ENCODE measurements at places on chromosomes 3 and 15. TPM values are rescaled to one million over a fixed set of nuclear protein-coding genes. Genes with fewer than 3 reads are reported as not detected.
A peak's percentile ranks its signal among the peaks of the same experiment; 100 is the strongest.

GRCh38 chr15:55742498-55742926, 440 bp downstream of the PRTG start:
- peak; percentile 6 for DNase-seq

DNA sequence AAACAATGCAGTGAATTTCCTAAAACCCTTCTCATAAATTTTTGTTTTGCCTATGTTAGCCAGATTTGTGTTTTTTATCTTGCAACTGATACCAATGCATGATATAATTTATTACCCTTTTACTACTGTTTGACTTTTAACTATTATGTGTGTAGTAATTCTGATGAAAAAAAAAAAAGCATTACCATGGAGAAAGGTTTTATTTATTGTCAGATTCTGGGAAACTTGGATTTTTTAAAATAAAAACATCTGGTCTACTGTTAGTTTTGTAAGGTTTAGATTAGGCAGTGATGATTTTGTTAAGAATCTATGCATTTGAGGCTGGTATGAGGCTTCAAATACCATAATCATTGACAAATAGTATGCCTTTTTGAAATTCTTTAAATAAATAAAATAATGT, 470.4 kb upstream of the ROBO1 start:
- no peak for DNase-seq

DNA sequence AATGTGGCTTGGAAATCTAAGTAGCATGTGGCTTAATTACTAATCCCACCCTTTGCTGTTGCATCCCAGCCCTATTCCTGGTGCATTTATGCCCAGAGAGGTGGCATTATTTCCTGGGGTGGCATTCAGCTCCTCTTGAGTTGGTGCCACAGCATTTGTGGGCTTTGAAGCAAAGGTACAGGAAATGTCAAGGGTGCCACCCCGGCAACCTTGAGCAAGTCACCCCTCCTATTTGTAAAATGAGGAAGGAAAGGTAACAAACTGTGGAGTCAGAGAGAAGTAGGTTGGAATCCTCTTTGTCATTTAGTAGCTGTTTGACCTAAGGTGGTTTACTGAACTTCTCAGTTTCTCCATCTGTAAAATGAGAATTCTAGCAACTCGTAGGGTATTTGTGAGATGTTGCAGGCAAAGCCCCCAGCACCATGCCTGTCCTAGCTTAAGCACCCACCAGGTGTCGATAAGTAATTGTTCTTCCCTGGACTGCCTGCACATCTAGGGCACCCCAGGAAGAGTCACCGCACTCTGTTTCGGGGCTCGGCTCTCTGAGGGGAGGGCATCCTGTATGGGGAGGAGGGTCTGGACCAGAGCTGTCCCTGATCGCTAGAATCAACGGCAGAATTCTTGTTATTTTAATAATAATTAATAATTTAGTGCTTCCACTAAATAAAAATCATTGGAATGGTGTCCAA, 17.1 kb downstream of the ISG20 start:
- no peak for DNase-seq

- DNase-seq, result no peak
Observed at GRCh38 chr3:119930286-119930685, 148.4 kb downstream of the NR1I2 start.

DNA sequence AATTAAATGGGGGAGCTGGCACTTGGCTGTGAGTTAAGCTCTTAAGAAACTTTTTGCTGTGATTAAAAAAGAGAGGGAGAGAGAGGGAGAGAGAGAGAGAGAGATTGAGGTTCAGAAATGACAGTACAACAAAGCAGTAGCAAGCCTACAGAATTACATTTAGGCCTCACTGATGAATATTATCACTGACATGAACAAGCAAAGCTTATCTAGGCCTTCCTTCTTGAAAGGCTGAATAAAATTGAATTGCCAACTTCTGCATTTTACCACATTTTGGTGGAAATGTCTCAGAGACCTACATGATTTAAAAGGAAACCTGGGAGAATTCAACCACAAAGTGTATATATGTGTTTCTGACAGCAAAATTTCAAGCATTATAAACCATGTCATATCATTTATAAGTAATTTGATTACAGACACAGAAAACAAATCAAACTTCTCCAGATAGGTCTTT, 530.8 kb downstream of the SOX2 start:
- DNase-seq, result no peak

DNA sequence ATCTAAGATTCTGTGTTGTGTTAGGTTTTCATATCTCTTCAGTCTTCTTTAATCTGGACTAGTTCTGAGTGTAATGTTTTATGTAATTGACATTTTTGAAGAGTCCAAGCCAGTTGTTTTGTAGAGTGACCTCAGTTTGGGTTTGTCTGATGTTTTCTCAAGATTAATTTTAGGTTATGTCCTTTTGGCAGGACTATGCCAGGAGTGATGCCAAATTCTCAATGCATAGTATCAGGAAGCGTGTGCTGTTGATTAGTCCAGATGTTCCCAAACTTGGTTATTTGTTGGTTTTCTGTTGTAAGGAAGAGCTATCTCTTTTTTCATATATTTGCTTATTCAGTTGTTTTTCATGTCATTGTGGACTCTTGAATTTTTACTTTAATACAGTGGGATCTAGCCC, 32.6 kb downstream of the NMD3 start:
- no peak for DNase-seq

GRCh38 chr15:75861750-75862402, 18.6 kb downstream of the UBE2Q2 start:
- no peak for DNase-seq

DNA sequence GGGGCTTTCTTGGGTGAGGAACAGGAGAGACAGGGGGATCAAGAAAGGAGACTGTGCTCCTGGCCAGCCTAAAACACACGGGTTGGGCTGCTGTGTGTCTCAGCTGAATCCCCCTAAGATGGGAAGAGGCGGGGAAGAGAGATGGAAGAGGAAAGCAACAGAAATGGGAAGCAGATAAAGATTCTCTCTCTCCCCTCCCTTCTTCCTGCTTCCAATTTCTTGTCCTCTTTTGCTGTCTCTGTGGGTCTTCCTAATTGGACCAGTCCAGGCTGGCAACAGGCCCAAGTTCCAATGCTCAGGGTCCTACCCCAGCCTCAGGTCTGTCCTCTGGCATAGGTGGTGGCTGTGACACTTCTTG, 7.1 kb downstream of the ISLR2 start:
- DNase-seq, result no peak

DNA sequence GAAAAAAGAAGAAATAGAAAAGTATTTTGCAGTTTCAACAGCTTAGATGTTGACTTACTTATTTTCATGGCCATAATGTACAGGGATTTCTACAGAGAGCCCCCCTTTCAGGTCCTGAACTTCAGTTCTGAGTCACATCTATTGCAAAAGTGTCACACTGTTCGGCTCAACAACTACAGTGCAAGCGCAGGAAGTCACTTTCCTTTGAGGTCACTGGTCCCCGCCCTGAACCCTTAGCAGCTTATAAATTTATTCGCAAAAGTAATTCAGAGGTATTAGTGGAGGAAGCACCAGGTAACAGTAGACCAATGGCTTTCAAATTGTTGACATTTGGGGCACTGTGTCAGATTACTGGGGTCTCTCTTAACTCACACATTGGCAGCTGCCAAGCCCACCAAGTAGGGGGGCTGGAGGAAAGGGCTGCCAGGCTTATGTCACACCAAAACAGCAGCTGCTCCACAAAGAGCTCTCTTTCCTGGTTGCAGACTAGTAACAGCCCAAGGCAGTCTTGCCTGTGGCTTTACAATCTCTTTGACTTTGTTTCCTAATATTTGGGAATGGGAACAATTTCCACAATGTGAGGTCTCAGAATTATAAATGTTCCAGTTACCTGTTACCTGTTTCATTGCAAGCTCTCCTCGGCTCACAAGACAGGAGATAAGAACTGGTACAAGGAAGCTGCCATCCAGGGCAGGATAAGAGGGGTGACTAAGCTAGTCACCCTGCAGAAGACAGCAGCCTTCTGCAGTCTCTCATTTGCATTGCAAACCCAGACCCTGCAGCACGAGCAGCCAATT, 130.2 kb upstream of the STRIT1 start:
- no peak for DNase-seq

DNA sequence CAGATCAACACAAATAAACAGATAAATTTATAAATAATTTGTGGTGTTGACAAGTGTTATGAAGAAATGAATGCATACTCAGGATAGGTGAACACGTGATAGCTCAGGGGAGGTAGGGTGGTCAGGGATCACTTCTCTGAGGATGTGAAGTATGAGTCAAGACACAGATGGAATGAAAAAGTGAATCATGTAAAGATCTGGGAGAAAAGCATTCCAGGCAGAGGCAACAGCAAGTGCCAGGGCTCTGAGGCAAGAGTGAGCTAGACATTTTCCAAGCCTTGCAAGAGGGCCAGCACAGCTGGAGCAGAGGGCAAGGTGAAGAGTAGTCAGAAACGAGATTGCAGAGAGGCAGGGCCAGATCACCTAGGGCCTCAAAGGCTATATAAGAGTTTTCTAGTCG, 177.8 kb downstream of the WNT5A start:
- DNase-seq, result no peak

DNA sequence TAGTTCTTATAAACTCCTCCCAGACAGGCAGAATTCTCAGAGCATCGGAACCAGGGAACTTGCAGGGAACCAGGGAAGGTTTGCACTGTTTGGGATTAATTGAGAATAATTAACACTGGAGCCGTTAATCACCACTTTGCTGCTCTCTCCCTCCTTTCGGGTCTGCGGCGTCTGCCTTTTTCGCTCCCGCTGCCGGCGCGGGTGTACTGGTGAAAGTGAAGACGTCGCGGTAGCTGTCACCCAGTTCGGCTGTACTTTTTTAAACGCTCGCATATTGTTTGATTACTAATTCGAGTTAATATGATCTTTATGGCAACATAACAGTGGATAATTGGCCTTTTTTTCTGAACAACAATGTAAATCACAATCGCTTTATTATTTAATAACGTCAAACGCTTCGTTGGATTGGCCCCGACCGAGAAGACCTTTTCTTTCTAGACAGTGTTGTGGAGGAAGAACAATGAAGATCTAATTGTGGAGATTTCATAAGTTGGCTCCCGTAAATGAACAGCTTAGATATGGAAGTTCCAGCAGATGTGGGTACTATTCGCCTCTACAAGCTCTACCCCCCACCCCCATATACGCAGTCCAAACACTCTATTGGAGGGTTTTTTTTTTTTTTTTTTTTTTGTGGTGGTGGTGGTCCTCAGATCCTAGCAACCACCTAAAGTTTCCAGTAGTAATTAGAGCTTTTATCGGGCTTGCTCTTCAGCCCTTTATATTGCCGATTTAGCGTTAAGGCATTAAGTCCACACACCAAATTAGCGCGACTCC, 12.7 kb downstream of the SOX2 start:
- no peak for DNase-seq

GRCh38 chr3:130517602-130518001, 625 bp downstream of the COL6A6 start:
- no peak for DNase-seq

- DNase-seq, result no peak
Observed at GRCh38 chr3:25021816-25022215, 406.2 kb upstream of the RARB start.

Gene TEX55
- total RNA-seq, result not detected

Gene POLQ
- total RNA-seq, result 8.8 TPM

Gene TNNC1
- 0.47 TPM for total RNA-seq

Gene OXTR
- total RNA-seq, result 1.2 TPM

Measured in K562 (cell line).